ENCODE measurements at places on chromosomes 4 and X.

DNA sequence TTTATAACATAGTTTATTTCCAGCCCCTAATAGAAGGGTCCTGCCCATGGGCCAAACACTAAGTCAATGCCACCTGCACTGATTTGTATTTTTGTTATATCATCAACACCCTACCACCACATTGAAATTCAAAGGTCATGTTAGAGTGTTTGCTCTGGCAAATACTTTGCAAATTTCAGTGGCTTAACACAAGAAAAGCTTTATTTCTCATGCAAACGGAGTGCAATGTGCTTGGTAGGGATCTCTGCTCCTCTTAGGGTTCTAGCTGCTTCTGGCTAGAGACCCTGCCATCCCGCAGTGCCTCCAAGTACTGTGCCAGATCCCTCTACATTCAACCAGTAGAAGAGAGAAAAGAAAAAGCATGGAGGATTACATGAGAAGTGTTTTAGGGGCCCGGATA is 230.8 kb upstream of the TET2 start:
- peak; percentile 1 for DNase-seq

- no peak for DNase-seq
Measured at GRCh38 chrX:109952050-109952449, 50.9 kb upstream of the TMEM164 start.

- DNase-seq = peak; percentile 14
Measured at GRCh38 chr4:150297861-150298474, 219.7 kb downstream of the DCLK2 start.

- no peak for DNase-seq
Measured at GRCh38 chr4:65437102-65437501, 233.2 kb downstream of the EPHA5 start.

- DNase-seq = peak; percentile 13
Measured at GRCh38 chr4:95549246-95550114, 707 bp upstream of the UNC5C start.

GRCh38 chrX:123170546-123170945 is 13.5 kb upstream of the GRIA3 start:
- no peak for DNase-seq

GRCh38 chr4:12084690-12085089 is 656.0 kb upstream of the HS3ST1 start:
- no peak for DNase-seq

- DNase-seq = no peak
Measured at GRCh38 chr4:76791479-76791878, 106.5 kb downstream of the SOWAHB start.

GRCh38 chr4:176642472-176642871 is 150.2 kb downstream of the VEGFC start:
- DNase-seq = no peak

DNA sequence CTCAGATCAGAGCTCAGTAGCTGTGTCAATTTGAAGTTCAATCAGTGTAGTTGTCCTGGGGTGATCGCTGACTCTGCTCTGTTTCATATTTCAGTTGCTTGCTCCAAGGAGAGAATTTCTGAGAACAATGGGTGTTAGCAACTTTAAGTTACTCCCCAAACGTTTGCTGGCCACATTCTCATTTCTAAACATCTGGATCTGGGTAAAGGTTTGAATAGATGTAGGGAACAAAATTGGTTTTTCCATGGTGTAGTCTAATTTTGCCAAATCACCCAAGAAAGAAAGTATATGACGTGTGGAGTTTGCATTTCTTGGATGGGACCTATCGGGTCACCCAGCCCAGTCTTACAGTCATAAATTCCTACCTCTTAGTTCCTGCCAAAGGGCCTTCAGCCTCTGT is 103.7 kb downstream of the AKAP4 start:
- DNase-seq = no peak

DNA sequence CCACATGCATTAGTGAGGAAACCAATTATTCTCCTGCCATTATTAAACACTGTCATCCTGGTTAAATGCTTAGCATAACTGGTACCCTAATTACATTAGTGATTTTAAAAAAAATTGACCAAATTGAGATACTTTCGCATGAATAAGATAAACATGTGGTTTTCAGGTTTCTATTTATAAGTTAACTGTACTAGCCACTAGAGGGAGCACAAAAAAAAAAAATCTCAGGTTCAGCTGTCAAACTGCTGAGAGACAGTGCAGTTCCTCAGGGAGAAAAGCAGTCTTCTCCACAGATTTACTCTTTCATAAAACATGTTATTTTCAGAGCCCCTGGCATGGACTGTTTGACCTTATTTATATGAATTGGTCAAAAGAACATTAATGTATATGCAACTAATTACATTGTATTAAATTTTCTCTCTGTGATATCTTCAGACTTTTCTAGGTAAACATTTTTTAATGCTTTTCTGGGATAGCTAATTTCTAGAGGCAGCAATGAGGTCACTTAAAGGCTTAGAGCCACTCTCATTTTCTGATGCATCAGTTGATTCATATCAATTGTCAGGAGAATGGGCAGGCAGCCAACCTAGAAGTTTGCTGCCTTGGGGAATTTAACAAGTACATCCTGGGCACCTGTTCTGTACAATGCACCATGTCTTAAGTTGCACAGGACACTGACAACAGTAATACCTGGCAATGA is 167.5 kb downstream of the CDS1 start:
- peak; percentile 69 for DNase-seq

DNA sequence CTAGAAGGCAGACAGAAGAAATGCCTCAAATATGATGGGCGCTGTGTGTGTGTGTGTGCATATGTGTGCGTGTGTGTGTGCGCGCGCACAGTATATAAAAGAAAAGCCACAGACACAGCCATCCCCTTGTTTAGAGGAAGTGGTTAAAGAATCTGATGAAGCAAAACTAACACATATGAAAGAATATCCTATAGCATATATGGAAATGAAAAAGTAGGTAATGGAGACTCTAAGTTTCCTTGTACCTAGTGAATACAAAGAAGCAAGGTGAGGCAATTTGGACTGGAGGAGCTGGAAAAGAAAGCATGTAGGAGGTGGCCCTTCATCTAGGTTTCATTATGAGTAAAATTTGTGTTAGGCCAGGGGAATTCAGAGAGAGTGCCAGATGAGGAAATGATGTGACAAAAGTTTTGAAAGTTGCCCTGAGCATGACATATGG is 58.6 kb upstream of the MCF2 start:
- DNase-seq = no peak

- no peak for DNase-seq
Measured at GRCh38 chr4:140046016-140046415, 108.0 kb downstream of the MAML3 start.
